ENCODE measurements at places on chromosomes 13 and 19.

DNA sequence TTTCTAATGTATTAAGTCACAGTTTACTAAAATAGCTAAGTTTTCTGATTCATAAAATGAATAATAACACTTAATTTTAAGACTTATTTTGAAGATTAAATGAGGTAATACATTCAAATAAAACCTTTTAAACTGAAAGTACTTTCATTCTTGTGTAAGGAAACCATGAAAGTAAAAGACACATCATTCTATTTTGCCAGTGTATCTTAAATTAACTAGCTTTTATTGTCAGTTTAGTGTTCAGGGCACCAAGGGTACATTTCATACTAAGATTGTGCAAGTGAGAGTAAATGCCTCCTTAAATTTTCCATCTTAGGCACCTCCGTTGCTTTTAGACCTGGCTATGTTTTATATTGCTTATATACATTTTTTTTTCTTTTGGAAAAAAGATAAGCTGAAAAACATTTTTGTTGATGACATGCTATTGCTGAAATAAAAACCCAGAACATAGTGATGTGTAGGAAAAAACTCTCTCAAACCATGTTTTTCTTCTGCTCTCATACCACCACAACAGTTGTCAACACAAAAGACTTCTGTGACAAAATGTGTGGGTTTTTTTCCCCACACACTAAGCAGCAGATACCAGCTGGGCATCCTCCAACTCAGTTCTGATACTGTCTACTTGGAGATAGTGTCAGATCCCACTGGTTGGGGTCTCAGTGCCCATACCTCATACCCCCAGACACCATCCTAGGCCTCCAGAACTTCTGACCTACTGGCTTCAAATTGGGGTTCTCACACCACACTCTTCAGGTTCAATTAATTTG is 30.7 kb upstream of the LPAR6 start:
- no peak for DNase-seq

- DNase-seq: no peak
Observed at GRCh38 chr13:74794147-74794546, 659.9 kb upstream of the KLF12 start.

DNA sequence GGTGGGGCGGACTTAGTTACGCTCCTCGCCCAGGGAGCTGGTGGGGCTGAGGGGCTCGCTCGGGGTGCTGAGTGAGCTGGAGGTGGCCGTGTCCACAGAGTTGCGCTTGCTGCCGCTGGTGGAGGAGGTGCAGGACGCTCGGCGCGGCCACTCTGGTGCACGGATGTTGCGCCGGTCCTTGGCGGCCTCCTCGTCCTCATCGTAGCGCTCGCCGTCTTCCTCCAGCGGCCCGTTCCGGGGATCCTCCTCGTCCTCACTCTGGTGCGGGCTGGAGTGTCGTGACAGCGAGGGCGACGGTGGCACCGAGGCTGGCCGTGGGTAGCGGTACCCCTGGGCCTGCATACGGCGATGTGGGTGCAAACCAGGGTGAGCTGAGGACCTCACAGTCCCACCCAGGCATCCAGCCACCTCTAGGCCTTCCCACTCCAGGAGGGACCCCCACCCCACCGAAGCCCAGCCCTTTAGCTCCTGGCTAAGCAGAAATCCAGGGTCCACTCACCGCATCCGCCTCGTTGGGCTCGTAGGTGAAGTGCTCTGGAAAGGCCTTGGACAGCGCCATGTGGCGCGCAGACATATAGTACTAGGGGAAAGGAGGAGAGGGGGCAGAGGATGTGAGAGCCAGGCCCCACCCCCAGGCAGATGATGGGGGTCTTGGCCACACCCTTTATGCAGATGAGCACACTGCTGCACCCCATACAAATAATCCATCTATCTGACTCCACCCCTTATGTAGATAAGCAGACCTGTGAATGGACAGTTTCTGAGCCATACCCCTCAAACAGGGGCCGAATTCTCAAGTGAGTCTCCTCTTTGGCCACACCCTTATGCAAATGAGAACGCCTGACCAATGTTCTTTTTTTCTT is 4.4 kb downstream of the FTL start:
- DNase-seq: no peak

DNA sequence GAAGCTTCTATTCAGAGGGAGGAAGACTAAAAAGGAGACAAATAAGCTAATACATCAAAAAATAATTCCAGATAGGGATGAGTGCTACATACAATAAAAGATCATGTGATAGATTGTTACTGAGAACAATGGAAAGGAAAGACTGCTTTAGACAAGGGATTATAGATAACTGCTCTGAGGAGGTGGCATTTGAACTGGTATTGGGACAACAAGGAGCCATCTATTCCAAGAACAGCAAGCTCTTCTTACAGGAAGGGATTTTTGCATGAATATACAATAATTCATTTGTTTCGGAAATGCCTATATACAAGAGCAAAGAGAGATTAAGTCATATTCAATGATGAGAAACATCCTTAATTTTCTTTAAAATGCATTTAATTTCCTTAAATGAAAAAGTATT is 540.5 kb upstream of the KLF12 start:
- DNase-seq: no peak

DNA sequence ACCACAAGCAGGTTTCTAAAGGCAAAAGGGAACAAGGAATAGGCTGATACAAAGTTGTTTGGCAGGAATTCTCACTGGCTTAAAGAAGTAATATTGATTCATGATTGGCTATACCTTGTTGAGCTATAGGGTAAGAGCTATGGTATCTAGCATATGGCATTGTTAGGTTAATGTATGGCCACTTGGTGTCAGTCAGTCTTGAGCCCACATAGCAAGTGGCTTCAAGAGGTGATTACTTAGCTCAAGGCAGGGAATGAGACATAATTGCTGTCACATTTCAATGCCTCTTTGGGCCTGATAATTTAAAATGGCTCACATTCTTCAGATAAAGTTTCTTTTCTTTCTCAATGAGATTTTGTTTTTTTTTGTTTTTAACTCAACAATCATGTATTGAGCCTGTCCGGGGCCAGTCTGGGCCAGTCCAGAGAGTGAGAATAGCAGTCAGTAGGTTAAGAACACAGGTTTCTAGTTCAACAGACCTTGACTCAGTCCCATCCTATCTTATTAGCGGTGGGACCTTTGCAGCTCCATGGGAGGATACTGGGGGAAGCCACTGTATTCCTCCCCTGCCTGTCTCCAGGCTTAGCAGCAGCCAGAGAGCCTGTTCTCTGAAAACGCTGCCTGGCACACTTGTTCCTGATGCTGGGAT is 45.8 kb upstream of the RCBTB2 start:
- no peak for DNase-seq

DNA sequence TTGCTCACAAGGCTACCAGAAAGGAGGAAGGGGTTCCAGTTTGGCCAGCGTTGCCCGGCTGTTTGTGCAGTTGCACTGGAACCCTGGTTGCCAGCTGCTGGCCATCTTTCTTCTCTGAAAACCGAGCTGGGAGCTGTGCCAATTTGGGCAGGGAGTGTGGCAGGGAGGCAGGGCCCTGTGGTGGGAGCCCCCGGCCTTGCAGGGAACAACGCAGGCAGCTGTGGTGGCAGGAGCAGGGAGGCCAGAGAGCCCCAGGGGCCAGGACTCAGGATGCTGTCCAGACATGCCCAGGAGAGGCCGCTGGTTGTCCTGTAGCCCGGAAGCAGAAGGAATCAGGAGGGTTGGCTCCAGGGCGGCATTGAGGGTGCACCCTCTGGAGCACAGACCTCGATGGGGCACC is 4.8 kb downstream of the KMT5C start:
- no peak for DNase-seq

GRCh38 chr19:31351855-31352195 is 2.6 kb upstream of the TSHZ3 start:
- no peak for DNase-seq

DNA sequence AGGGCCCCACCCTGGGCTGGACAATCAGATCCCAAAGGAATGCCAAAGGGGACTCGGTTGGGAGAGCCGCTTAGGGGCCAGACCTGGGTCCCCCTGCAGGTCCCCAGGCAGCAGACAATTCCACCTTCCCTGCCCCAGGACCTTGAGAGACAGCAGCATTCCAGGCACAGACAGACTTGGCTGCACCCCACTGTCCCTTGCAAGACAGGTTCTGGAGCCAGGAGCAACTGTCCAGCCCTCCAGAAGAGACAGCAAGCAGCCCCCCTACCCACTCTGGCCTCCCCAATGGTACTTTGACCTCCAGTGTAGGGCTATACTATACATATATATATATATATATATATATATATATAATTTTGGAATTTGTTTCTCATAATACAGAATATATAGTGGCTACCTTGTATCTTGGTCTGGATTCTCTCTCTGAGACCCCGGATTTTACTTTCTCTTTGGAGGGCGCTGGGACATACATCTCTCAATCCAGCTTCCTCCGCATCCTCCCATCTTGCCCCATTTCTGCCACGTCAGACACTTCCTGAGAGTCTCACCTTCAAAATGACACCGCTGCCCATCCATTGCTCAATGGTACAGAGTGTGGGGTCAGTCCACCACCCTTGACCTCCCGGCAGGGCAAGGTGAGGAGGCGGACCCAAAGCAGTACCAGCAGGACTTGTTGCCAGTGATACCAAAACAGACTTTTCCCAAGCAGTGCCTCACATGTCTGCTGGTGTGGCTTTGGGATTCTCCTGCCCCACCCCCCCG is 12.7 kb downstream of the SMIM24 start:
- DNase-seq: no peak

DNA sequence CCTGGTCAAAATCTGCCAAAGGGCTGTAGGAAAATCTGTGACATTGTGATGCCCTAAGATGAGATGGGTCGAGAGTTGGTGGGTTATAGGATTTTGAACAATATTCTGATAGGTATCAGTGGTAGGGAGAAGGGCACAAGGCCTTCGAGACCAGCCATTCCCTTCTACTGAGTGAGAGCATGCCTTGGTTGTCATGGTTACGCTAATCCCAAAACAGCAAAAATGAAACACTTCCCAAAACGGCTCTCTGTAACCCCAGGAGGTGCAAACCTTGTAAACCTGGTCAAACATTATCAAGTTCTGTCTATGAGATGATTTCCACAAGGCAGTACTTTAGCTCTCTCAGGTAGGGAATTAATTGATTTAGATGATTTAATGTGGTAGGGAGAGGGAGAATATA is 158.7 kb upstream of the RNF113B start:
- no peak for DNase-seq

GRCh38 chr13:71312923-71313322 is 554.1 kb downstream of the DACH1 start:
- no peak for DNase-seq

- DNase-seq: no peak
Observed at GRCh38 chr13:77896977-77897376, 21.7 kb downstream of the EDNRB start.

- DNase-seq: no peak
Observed at GRCh38 chr13:75946536-75947284, 310.6 kb downstream of the LMO7 start.

GRCh38 chr13:32257649-32258048 is 57.5 kb downstream of the ZAR1L start:
- DNase-seq: no peak

DNA sequence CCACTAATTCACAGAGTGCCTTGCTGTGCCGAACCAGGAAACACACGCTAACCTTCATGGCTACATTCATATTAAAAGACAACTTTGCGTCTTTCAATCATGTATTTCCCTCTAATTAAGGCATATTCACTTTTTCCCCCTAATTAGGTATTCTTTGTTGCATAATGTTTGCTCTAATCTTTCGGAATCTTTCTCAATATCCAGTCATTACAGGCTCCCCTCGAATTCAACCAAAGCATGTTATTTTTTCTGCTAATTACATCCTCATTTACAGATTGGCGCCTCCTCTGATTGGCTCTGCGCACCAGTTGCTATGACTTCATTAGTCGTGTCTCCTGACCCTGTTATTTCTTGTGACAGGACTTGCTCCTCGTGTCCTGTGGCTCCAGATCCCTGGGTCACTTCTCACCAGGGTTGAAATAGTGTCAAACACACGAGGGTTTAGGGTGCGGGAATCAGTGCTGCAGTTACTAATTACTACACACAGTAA is 226.7 kb upstream of the TSHZ3 start:
- DNase-seq: no peak

DNA sequence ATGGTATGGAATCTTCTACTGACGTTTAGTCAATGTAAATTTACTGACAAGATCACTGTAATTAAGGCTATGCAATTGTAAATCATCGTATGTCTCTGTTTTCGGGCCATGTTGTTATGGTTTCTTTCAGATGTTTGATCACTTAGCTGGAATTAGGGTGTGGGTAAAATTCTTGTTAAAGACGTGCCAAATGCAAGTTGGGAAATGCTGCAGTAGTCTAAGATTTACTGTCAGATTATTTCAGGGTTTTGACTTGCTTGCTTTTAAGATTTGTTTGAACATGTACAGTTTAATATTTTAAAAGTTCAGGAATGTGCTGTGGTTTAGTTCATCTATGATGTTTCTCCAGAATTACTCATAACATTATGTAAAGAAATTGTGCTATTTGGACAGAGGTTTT is 10.8 kb downstream of the NDFIP2 start:
- DNase-seq: no peak

- no peak for DNase-seq
Observed at GRCh38 chr13:37106642-37107041, 1.2 kb upstream of the CSNK1A1L start.

DNA sequence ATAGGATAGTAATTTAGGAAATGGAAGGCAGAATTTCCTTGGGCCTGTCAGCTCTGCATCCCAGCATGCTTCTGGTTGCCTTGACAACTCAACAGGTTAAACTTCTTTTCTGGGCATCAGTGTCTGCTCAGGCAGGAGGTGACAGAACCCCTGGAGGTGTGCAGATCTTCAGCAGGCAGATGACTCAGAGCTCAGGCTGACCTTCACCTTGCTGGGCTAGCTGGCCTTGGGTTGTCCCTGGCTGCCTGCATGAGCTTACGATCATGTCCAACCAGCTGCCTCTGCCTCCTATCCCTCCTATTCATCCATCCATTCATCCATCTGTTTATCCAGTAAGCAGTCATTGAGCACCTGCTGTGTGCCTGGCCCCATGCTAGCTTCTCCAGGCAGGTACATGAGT is 81.2 kb upstream of the KCTD15 start:
- no peak for DNase-seq

GRCh38 chr13:93244918-93245280 is 18.3 kb downstream of the GPC6 start:
- DNase-seq: no peak

DNA sequence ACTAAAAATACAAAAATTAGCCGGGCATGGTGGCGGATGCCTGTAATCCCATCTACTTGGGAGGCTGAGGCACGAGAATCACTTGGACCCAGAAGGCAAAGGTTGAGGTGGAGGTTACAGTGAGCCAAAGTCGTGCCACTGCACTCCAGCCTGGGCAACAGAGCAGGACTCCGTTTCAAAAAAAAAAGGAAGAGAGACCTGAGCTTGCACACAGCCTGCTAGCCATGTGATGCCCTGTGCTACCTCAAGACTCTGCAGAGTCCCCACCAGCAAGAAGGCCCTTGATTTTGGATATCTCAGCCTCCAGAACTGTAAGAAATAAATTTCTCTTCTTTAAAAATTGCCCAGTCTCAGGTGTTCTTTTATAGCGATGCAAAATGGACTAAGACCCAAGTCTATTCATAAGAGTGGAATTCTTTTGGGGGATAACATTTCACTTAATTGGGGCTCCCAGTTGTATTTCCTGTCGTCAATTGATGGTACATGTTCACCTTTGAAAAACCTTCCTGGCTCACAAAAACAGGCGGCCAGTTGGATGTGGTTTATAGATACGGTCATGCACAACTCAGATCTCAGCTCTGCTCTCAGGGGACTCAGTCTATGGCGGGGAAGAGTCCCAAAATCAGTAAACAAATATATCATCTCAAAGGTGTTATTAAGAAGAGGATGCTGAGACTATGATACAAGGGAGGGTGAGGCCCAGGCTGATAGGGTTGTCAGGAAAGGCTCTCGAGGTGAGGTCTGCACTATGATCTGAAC is 2.4 kb upstream of the CHERP start:
- DNase-seq: no peak

- DNase-seq: no peak
Observed at GRCh38 chr13:64127192-64127591, 2711.5 kb upstream of the PCDH20 start.

GRCh38 chr13:48570216-48570828 is 37.4 kb upstream of the RCBTB2 start:
- no peak for DNase-seq

Measured in vagina (tissue), 2 donors.